ENCODE measurements at places on chromosomes 11 and 22. TPM values are rescaled to one million over a fixed set of nuclear protein-coding genes. Genes with fewer than 3 reads are reported as not detected.

The ROBO3 gene
- total RNA-seq, result 60.5 TPM

- no peaks in the 10 kb centered on the region for H3K4me1 ChIP-seq
- no peaks in the 10 kb centered on the region for H3K36me3 ChIP-seq
- H3K27ac ChIP-seq, result no peak overlapping the region
- H3K4me3 ChIP-seq, result no peak overlapping the region
- no peaks in the 10 kb centered on the region for H3K27me3 ChIP-seq
- no peak for DNase-seq
These were observed 24.7 kb downstream of the NCF4 start for GRCh38 chr22:36885474-36885873.

The PGA5 gene
- not detected for total RNA-seq

DNA sequence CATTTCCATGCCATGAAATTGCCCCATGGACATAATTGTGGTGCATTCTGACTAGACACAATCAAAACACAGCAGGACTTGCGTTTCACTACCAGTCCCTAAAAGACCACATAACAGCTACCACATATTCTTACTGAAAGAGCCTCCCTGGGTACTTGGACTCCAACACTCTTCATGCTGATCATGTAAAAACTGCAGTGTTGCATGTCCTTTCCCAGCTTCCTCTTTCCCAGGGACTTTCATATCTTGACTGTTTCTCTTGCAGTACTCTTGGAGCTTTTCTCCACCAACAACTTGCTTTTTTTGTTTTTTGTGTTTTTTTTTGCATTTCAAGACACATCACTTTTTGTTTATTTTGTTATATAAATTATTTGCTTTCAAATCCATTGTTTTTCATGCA is 22.9 kb downstream of the MS4A6E start:
- no peaks in the 10 kb centered on the region for H3K27me3 ChIP-seq
- no peaks in the 10 kb centered on the region for H3K36me3 ChIP-seq
- H3K27ac ChIP-seq, result no peak overlapping the region
- H3K4me3 ChIP-seq, result no peak overlapping the region
- no peaks in the 10 kb centered on the region for H3K4me1 ChIP-seq

Measured in ovary (tissue), 10 donors.